ENCODE measurements at places on chromosomes 2 and 18.
A peak's percentile ranks its signal among the peaks of the same experiment; 100 is the strongest.

DNA sequence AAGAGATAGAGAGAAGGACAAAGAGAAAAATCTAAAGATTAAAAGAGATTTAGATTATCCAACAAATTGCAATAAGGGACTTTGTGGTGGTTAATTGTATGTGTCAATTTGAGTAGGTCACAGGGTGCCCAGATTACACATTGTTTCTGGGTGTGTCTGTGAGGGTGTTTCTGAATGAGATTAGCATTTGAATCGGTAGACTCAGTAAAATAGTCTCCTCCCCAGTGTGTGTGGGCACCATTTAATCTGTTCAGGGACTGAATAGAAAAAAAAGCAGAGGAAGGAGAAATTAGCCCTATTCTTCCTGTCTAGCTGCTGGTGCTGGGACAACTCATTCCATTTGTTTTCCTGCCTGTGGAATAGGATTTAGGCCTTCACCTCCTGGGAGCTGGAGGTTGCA lies 339.8 kb upstream of the EPHA4 start:
- no peak for DNase-seq

GRCh38 chr2:11680182-11680900 lies 10.3 kb upstream of the NTSR2 start:
- no peak for DNase-seq

DNA sequence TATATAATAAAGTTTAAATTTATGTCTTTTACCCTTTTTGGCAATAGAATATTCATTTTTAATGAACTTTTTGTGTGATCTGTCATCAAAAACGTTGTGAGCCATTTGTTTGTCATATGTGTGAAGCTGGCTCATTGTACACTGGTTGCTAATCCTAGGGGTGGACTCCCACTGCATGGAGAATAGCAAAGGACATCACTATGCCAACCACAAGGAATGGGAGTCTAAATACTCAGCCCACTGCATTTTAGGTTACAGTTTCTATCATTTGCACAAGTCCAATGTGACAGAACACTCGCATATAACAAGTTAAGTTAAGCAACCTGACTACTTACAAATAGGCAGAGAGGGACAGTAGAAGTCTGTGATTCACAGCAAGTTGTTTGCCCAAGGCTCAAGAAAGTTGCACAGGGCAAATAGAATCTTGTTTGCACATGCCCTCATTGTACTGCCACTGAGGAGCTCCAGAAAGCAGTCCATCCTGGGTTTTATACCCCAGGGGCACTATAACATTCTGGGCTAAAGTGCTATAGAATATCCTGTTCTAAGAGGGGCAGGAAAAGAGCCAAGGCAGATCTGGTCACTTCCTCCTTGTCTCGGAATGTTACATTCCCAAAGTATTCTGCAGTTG lies 545.9 kb upstream of the GCFC2 start:
- DNase-seq, result no peak

DNA sequence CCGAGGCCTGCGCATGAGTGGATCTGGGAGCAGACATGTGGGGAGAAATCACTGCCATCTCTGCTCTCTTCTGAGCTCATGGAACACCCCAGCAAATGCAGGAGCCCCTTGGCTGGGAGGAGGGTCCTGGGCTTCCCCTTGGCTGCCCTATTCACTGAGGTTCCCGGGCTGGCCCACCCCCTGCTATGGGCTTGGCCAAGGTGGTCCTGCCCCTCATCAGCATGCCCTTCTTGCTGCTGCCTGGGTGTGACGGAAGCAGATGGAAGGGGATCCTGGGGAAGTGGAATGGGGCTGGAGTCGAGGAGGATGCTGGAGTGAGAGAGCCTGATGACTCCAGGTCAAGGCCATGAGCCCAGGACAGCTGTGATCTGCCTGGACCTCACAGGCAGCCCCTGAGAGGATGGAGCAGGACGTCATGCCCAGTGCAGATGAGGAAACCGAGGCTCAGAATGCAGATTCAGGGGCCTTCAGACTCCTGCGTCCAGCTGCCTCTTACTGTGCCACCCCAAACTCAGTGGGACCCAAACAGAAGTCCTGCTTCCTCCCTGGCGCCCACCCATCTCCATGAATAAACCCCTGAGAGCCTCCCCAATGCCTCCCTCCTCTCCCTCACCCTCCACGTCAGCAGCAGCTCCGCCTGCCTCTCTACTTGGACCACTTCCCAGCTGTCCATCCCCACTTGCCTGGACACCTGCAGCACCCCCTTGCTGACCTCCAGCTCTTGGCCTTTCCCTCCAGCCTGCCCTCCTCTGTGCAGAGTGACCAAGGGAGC lies 4.0 kb downstream of the SNED1 start:
- DNase-seq, result peak; percentile 41

DNA sequence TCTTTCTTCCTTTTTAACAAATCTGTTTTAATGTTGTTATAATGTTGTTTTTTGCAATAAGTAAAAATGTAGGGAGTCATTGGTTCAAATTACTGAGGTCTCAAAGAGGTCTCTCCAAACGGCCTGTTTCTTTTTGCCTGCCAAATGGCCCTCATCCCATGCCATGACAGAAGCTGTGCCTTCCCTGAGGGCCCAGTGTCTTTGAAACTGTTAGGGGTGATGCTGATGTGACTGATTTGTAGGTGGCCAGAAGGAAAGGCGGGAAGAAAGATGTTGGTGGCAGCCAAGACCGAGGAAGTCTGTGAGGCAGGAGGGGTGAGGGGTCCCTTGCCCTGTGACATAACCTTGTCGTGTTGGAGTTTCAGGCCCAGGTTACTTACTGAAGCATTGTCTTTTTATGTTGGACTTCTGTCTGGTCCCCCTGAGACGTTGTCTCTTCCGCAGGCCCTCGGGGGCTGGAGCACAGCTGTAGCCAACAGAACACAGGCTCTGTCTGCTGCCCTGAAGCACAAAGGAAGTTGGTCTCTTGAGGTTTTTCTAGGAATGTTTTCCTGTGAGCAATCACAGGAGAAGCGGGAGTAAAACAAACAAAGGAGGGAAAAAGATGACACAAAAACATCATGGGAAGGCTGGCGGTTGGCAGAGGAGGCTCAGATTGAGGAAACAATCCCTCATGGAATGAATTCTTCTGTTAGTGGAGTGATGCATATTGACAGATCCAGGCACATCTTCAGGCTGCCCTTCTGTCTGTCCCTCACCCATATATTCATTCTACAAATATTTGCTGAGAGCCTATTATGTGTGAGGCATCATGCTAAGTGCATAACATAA lies 4.9 kb upstream of the ST3GAL5 start:
- DNase-seq, result no peak

DNA sequence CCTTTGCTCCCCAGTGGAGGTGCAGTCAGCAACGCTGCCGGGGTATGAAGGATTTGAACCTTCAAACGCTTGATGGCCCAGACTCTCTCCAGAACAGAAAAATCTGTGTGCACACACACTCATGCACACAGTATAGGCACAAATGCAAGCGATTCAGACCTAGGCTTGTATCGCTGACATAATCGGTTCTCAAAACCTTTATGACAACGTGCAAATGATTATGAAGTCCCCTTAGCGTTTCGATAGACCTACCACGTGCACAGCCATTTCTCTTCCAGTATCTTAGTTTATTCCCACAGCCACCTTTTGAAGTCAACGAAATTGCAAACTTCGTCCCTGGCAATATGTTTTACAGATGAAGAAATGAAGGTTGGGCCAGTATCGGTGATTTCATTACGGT lies 138.9 kb upstream of the MYCN start:
- no peak for DNase-seq

- DNase-seq, result peak; percentile 82
Measured at GRCh38 chr2:191304939-191305875, 60.0 kb downstream of the MYO1B start.

DNA sequence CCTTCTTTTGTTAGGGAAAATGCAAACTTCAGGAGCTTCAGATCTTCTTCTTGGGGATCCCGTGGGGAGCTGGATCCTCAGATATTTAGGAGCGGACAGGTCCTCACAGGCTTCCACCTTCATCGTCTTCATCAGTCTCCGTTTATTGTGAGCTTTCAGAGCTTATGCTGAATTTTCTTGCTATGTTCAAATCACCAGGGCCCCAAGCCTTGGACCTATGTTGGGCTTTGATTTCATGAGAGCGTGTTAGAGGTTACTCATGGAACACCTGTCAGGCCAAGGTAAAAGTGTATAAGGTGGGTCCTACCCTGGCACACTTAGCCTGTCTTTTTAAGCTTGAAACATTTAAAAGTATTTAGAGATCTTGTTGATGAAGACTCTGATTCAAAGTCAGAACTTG lies 212.9 kb downstream of the FAM210A start:
- DNase-seq, result no peak

GRCh38 chr2:239532859-239533258 lies 132.0 kb upstream of the HDAC4 start:
- no peak for DNase-seq

DNA sequence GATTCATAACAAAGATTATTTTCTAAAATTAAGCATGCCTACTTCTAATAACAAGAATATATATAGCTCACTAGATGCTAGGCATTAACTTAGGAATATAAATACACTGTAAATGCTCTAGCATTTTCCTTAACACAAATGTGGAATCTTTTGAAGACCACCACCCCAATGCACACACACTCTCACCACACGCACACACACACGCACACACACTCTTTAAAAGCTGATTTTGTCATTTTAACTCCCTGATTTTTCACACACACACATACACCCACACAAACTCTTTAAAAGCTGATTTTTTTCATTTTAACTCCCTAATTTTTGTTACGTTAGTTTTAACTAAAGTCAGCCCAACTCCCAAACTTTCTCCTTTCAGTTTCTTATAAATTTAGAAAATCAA lies 3.0 kb downstream of the COL5A2 start:
- DNase-seq, result no peak

- peak; percentile 76 for DNase-seq
Measured at GRCh38 chr18:59823596-59824195, 76.1 kb upstream of the PMAIP1 start.

DNA sequence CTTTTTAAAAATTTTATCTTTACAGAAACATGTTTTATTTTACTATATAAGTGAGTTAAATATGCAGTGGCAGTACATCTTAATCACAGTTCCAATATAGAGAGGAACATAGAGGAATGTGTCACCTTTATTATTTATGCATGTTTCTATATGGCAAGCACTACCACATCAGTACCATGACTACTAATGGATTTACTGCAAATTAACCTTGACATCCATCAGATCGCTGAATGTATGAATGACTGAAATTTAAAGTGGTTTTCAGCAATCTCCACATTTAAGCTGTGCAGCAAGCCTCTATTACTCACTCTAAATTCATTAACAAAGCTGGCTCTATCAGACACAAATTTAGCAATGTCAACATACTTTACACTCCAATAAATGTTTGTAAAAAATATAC lies 790.6 kb downstream of the NRXN1 start:
- no peak for DNase-seq

DNA sequence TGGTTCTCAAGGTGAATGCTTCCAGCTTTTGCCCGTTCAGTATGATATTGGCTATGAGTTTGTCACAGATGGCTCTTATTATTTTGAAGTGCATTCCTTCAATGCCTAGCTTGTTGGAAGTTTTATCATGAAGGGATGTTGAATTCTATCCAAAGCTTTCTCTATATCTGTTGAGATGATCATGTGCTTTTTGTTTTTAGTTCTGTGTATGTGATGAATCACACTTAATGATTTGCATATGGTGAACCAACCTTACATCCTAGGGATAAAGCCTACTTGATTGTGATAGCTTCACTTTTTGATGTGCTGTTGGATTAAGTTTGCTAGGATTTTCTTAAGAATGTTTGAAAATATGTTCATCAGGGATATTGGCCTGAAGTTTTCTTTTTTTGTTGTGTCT lies 112.1 kb downstream of the MBD2 start:
- no peak for DNase-seq

GRCh38 chr2:105237045-105237765 lies 4.3 kb upstream of the GPR45 start:
- DNase-seq, result no peak

DNA sequence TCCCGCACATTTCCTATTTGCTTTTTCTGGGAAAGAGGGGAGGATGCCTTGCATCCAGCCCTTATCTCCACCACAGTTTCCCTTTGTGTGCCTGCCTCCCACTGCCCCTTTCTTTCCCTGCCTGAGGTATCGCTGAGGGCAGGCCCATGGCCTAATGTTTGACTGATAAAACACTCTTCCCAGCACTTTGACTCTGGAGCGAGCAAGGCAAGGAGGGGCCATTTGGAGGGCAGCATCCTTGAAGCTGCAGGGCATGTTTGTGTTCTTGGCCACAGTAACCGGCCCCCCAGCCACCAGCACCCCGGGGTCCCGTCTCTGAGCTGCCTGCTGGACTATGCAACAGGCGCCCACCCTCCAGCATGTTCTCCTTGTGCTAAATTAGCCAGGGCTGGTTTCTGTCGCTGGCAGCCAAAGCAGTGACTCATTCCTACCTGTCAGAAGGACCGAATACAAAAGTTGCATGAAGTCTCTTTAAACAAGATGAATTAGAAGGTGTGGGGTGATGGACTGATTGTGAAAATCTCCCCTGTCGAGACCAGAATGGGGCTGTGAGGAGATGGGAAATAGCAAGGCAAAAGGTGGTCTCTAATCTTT lies 50.7 kb downstream of the BCL2L11 start:
- DNase-seq, result no peak
